ENCODE measurements at places on chromosomes 16 and 17.
A peak's percentile ranks its signal among the peaks of the same experiment; 100 is the strongest.

DNA sequence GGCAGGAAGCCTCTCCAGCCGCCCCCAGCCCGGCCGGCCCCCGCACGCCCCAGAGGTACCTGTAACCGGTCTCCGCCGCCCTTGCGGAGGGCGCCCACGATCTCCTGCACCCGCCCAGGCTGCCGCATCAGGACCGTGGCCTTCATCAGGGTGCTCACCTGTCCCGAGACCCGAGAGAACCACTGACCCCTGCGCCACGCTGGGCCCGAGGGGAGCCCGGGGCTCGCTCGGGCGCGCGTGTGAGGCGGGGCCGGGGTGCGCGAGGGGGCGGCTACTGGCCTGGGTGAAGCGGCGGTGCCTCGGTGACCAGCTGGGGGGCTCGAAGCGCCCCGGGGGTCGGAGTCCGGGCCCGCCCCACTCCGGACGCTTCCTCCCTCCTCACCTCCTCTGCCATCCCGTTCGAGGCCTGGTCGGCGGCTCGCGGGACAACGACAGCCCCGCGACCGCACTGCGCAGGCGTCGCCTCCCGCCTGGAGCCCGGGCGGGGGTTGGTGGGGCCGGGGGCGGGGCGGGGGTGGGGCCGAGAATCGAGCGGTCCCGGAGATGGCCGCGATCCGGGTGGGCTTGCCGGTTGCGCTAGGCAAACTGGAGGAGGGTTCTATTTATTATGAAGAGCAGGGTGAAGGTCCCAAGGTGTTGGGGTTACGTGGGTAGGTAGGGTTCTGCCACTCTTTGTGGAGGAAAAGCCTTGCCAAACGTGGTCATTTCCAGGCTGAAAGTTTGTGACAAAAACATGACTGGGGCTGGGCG lies at the start of gene NT5C3B:
Gene NT5C3B (minus strand): TSS at position 433 of the 750 bp plus-strand sequence. CDS start 39 bp downstream, at position 394.
- DNase-seq, result no peak

DNA sequence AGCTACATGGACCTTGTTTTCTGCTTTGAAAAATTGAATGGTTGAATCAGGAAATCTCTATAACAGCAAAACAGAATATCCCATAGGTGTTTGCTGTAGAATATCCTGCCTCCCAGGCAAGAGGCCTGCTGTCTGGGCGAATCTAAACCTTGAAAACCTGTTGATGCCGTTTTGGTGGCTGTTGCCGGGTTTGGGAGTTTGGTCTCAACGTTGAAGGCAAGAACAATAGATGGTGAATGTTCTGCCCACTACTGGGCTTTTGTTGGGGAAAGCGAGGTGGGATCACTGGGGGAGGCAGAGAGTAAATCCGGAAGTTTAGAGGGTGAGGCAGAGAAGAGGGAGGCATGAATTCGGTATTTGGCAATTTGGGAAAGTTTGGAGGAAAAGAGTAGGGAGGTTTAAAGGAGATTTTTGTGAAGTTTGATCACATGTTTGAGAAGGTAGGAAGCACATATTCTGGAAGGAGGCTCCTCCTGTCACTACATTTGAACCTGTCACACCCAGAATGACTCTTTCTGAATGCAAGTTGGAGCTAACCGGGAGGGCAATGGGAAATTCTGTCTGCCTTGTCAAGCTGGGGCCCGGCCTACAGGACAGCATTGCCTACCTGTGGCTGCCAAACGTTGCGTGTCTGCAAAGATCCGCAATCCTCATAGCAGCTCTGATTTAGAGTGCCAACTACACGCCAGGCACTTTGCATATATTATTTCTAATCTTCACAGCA lies 46.5 kb downstream of the GPRC5B start:
- no peak for DNase-seq

DNA sequence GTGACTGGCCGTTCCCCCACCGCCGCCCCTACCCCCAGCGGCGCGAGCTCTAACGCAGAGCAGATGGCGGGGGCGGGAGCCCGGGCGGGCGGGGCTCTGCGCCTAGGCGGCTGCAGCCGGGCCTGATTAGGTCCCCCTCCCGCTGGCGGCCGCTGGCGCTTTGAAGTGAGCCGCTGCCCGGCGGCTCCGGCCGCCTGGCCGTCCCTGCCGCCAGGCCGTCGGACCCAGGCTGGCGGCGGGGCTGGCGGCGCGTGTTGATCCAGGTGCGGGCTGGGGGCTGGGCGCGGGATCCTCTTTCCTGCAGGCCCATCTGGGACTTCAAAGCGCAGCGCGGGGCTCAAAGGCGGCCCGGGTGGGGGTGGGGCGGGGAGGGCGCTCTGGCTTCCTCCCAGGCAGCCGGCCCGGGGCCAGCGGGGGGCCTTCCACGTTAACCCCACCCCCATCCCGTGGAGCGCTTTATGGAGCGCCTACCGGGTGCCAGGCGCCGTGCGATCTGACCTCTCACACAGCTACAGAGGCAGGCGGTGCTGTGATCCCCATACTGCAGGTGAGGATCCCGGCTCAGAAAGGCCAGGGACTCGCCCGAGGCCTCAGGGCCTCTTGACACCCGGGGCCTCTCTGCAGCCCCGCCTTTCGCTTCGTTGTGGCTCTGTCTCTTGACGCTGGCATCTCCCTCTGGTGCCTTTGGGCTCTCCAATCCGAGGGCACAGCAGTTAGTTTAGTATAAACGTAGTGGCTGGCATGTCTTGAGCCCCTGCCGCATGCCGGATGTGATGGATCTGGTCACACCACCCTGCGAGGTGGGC lies 80.0 kb upstream of the NKD1 start:
- no peak for DNase-seq

GRCh38 chr16:88906535-88907105 lies 40.2 kb upstream of the PABPN1L start:
- no peak for DNase-seq

DNA sequence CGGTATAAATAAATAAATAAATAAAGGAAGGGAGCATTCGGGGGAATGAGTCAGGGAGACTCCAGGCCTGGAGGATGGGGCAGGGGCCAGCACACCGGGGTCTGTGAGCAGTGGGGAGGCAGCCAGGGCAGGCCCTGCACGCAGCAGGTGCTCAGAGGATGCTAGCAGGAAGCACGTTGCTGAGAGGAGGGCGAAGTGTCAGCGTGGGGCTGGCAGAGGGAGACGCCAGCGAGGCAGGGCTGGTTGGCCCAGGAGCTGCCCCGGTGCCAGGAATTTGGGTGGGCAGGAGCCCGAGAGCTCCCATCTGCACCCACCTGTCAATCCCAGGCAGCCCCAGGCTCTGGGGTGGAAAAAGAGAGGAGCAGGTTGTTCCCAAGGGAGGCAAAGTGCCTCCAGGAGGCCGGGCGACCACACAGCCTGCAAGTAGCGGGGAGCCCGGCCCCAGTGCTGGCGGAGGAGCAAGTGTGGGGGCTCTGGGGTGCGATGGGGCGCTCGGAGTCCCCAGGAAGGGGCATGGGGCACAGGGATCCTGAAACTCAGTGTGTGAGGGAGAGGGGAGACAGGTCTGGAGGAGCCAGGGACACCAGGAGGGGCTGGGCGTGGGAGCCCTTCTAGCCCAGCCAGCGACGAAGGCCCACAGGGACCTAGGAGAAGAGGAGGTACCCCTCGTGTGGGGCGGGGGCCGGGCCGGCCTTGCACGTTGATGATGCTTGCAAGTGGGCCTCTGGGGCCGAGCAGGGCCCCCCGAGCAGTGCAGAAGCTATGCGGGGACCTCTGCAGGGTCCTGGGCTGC lies 28.0 kb downstream of the SOX8 start:
- no peak for DNase-seq

- no peak for DNase-seq
Measured at GRCh38 chr16:85527767-85528297, 85.3 kb upstream of the GSE1 start.

- no peak for DNase-seq
Measured at GRCh38 chr17:3788200-3788599, 12.8 kb downstream of the ITGAE start.

GRCh38 chr16:22642416-22643088 lies 131.9 kb downstream of the NPIPB5 start:
- no peak for DNase-seq

DNA sequence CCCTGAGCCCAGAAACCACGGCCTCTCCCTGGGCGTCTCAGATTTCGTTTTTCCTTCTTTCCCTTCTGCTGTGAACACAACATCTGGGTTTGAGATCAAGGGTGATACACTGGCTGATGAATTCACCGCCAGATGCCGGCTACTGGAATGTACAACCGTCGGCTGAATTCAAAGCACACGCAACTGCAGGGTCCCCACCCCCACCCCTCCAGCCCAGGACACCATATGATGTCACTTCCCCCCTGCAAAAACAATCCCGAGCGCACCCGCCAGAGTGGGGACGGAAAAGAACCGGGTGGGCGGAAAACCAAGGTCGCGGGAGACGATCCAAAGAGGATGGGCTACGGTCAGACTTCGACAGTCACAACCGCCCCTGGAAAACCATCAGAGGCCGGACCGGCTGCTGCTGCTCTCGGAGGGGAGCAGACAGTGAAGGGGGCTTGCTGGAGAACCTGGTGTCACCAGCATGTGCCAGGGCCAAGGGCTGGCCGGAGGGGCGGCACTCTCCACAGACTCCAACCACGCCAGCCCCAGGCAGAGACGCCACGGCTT lies 23.3 kb downstream of the CEP295NL start:
- DNase-seq, result peak; percentile 89

DNA sequence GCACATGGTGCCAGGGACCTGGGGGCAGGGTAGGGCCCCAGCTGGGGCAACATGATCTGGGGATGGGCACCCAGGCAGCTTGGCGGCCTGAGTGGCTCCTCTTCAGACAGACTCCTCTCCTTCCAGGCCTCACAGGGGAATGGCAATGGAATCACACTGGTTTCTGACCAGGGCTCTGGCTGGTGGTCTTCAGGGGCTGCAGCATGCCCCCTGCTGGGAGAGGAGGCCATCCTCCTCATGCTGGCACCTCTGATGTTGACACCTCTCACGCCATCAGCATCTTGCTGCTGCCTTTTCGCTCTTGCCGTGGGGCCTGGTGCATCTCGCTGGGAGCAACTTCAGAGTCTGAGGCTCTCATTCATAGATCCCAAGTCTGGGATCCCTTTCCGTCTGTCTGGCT lies 11.2 kb upstream of the GFOD2 start:
- peak; percentile 9 for DNase-seq

DNA sequence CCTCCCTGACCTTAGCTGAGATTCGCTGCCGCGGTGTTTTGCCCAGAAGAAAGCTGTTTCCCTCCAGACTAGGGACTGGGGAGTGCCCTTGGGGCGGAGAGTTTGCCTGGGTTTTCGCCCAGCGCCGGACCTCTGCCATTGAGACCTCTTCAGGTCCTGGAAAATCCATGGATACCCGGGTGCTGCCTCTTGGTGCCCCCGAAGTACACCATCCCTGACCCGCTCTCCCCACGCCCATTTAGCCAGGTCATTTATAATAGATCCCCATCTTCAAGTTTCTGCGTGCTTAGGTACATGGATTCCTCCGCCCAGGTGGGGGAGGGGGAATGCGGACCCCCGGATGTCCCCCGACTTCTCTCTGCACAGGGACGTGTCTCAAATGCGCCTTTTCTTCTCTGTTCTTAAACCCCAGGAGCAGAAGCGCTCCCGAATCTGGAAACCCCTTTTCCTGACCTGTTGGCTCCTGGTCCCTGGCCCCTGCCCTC lies 15.0 kb upstream of the CBX8 start:
- DNase-seq, result no peak

All from cardiac septum (tissue), 1 donor.